Natural killer cell (primary cell): ENCODE measurements at places on chromosomes 2 and 18.

GRCh38 chr2:11750422-11750821, 4.0 kb downstream of the LPIN1 start:
- DNase-seq, result peak; percentile 89

- no peak for DNase-seq
Observed at GRCh38 chr2:127162261-127163089, 55.5 kb upstream of the BIN1 start.

DNA sequence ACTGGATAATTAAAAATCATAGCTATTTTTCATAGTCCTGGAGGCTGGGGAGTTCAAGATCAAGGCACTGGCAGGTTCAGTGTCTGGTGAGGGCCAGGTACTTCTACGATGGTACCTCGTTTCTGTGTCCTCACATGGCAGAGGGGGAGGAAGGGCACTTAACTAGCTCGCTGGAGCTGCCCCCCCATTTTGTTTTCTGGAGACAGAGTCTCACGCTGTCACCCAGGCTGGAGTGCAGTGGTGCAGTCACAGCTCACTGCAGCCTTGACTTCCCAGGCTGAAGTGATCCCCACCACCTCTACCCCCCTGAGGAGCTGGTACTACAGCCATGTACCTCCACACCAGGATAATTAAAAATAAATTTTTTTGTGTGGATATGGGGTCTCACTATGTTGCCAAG, 40.3 kb downstream of the ASB1 start:
- DNase-seq, result no peak

DNA sequence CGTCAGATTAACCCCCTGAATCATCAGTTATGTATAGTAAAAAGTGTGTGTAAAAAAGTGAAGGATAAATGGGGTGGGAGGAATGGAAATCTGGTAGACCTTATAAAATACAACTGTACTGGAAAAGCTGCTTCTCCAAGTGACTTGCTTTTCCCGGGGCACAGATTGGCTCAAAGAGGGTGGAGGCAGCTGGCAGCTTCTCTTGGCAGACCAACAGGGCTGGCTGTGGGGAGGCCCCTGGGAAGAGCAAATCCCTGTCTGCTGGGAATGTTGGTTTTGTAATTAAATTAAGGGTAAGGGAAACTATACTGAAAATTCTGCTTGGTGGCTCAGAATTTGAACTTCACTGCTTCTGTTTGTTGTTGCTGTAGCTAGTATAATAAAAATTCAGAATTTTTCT, 154.2 kb upstream of the DLX2 start:
- DNase-seq, result no peak

- DNase-seq, result no peak
Observed at GRCh38 chr2:165467921-165468320, 1.6 kb upstream of the CSRNP3 start.

DNA sequence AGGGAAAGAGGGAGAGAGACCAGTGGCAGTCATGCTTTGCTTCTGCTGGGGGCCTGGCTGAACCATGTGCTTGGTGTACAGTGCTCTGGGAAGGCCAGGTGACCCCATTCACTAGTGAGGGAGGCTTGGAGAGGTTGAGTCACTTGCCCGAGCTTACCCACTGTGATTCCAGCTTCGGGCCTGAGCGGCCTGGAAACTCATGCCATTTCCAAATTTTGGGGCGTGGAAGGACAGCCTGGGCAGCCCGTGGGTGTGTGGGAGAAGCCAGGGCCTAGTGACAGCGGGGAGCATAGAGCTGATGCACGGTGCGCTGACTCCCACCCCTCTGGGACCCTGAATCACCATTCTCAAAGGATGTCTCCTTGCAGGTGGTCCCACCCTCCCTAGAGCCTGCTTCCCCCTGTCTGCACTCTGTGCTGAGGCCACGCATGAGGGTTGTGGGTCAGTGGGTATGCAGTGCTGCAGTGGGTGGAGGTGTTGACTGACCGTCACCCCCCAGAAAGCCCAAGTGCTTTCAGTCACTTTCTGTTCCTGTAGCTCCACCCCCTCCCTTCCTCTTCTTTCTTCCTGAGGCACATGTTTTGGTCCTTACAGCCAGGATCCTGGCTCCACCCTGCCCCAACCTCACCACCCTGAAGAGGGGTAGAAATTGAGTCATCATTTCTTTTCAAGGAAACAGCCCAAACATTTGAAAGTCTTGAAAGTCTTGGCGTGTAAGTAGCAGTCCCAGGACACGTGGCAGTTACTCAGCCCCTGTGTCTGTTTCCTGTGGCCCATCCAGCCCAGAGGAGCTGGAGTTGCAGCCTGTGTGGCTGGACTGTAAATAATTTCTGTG, 69.3 kb upstream of the MCFD2 start:
- DNase-seq, result peak; percentile 40

- DNase-seq, result no peak
Observed at GRCh38 chr2:31397094-31397493, 17.4 kb downstream of the XDH start.

- DNase-seq, result no peak
Observed at GRCh38 chr2:134582547-134582899, 136.3 kb downstream of the TMEM163 start.

GRCh38 chr18:74013955-74014354, 133.7 kb downstream of the FBXO15 start:
- DNase-seq, result no peak

DNA sequence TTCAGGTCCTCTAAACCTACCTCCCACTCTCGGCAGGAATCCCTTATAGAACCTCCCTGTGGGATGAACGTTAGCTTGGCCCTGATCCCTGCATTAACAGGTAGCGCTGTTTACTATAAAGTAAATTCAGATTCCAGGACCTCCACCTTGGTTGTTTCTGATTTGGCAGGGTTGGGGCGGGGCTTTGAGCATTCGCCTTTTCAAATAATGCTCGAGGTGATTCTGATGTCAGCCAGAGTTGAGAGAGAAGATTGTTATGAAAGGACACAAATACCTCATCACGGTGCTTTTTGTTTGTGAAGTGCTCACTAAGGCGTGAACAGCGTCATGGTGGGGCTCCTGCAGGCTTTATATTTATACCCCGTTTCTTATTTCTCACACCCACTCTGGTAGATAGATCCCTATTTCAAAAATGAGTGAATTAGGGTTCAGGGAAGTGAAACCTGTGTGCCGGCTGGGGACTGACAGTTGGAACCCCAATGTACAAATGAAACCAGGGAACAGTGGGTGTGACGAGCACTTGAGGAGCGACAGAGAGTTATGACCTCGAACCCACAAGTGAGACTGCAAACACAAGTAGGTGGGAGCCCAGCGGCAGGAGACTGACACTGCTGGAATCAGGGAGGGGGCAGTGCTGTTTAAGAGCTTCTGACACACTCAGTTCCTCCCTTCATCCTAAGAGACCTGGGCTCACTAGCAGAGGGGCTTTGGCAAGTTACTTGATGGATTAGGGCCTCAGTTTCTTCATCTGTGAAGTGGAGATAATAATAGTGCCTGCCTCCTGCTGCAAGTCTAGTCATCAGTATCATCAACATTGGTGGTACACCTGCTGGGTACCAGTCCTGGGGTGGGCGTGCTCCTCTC, 14.2 kb upstream of the CXCR4 start:
- DNase-seq, result peak; percentile 68

DNA sequence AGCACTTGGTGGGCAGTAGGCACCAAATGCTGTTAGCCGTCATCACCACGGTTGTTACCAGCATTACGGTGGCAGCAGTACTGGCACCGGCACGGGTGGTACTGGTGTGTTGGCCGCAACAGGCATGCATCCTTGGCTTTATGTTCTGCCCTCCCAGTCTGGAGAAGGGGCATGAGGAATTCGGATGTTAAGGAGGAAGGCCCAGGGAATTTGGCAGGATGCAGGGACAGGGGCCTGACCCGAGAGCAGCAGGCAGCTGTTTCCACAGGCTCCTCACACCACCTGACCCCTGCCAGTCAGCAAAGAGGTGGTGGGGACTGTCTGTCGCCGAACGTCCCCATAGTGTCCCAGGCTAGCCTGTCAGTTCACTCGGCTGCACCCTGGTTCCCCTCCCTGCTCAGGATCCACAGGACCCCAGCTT, 79.0 kb downstream of the EDAR start:
- DNase-seq, result no peak

- no peak for DNase-seq
Observed at GRCh38 chr2:73324126-73324725, 30.9 kb upstream of the EGR4 start.

GRCh38 chr2:3488855-3489763, 30.2 kb downstream of the ADI1 start:
- DNase-seq, result no peak

DNA sequence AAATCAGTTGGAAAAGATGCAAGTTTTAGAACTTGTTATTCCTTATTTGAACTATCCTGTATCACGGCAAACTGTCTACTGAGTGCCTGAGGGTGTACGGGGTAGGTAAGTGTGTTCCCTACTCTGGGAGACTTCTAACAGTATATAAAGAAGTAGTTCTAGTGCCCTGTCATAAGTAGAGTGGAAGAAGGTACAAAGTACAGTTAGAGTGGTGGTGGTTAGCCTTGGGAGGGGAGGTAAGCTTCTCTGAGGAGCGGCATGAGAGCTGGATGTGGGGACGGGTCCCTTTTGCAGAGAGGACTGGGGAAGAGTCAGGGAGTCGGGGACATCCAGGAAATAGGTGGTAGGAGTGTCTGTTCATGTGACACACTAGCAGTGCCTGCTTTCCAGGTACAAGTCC, 48.5 kb downstream of the DGKD start:
- DNase-seq, result no peak

DNA sequence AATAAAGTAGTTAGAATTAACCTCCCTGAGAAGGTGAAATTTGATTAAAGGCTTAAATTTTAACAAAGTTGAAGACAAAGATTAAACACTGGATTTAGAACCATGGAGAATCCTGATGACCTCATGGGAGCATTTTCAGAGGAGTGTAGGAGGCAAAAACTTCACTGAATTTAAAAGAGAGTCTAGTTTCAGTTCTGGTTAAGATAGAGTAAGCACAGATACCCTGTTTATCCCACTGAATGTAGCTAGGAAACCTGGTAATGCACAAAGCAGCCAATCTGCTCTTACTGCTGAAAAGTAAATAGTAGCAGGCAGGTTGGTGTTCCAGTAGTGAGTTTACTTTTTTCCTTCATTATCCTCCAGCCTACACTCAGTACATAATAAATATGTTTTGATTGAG, 654.9 kb upstream of the SYT4 start:
- no peak for DNase-seq

GRCh38 chr2:205505371-205505770, 176.9 kb upstream of the NRP2 start:
- no peak for DNase-seq

DNA sequence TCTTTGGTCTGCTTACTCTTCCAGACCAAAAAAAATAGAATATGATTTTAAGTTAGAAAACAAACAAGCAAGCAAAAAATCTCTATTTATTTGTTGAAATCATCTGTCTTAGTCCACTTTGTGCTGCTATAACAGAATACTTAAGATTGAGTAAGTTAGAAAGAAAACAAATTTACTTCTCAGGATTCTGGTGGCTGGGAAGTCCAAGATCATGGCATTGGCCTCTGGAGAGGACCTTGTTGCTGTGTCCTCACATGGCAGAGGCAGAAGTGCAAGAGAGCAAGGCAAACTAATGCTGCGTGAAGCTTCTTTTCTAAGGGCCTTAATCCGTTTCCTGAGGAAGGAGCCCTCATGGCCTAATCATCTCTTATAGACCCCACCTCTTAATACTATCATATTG, 156.2 kb downstream of the SPP2 start:
- no peak for DNase-seq

DNA sequence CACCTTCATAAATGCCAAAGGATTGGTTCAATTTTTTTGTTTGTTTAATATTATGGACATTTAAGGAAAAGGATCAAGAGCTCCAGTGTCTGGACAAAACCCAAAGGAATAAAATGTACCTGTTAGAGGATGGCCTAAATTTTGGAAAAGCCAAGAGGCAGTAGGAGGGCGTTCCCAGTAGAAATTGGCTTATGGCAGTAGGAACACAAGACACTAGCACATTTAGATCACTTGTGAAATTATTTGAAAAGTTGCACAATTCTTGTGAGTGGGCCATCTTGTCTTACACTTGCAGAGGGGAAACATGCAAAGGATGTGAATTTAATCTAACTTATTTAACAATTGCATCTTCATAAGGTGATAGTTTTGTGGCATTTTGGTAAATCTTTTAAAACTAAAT, 3.2 kb downstream of the BZW1 start:
- DNase-seq, result no peak

DNA sequence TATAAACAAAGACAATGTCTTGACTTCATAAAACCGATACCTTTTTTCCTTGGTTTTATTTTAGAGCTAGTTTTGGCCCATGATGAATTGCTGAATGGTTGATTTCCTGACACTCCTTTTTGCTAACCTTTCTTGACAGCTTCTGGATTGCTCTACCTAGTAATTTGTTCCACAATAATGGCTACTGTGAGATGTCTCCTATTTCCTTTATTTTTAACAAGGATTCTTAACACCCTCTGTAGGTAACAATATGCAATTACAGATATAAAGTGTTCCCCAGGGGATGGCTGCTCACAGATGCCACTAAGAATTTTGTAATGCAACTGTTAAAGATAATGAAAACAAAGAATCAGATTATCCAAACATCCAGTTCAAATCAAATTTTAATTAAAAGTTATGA, 100.8 kb upstream of the ATP5MC3 start:
- peak; percentile 28 for DNase-seq

DNA sequence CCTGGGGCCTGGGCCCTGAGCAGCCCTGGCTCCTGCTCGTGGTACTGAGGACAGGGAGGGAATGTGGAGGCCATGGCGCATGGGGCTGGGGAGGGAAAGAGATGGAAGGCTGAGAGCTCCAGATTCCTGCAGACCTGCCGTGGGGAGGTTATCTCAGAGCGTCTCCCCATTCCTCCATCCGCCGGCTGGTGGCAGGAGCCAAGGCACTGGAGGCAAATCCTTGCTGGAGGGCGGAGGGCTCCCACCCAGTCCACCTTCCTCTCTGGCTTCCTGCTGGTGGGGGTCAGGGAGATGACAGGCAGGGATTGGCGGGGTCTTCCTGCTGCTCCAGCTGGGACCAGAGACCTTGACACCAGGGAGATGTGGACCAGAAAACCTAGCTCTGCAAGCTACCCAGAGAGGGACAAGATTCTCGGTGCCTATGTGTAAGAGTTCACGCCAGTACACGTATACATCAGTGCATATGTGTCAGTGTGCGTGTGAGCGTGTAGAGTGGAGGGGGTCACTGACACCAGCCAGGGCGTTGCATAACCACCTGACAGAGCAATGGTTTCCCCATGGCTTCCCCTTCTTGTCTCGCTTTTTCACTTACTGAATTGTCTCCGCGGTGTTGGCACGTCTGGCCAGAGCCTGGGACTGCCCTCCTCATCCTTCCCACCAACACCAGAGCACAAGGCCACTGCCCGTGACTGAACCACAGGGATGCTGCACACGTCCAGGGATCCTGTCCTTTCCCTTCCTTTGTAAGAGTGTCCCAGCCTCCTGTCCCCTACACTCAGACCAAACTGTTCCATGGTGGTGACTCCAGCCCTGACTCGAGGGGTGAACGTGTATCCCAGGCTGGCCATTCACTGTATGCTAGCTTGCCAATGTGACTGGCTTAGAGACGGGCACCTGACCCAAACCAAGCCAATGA, 15.8 kb upstream of the SEMA4C start:
- DNase-seq, result no peak

GRCh38 chr2:88351249-88351601, 101.3 kb downstream of the FOXI3 start:
- DNase-seq, result no peak

GRCh38 chr2:2328848-2329247, 2.2 kb downstream of the MYT1L start:
- no peak for DNase-seq

GRCh38 chr2:189150033-189150432, 29.5 kb downstream of the COL5A2 start:
- DNase-seq, result no peak
